ENCODE measurements at places on chromosomes 6 and 20.

- DNase-seq, result no peak
Measured at GRCh38 chr6:24076011-24076410, 50.0 kb upstream of the NRSN1 start.

- DNase-seq, result no peak
Measured at GRCh38 chr20:3698591-3699001, 13.8 kb downstream of the SIGLEC1 start.

DNA sequence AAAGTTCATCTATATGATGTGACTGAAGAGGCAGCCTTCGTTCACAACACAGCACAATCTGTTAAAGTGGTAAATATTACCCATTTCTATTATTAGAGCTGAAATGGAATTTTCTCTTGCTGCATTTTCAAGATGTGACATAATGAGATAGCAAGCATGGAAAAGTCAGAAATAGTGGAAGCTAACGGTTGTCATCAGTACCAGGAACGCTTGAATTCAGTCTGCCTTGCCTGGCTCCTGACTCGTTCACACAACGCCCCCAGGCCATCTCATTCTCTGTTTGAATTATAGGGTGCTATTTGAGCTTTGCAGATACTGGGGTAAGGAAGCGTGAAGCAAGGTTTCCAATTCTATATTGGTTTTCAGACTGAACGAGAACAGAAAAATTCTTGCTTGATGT, 116.5 kb upstream of the MAP3K7 start:
- no peak for DNase-seq

DNA sequence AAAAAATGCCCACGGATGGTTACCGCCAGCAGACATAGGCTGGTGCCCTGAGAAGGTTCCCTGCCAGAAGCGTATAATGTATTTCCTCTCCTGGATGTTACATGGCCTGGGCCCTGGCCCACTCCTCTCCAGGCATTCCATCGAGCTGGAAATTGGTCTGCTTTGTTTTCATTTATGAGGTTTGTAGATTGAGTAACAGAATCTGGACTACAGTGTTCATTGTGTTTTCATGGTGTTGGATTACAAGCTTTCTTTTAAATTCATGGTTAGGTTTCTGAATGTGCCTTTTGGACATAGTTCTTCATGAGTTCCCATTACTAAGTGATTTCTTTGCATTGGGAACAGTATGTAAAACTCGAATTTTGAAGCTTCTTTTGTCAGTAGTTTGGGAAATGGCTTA, 6.4 kb downstream of the TIAM2 start:
- no peak for DNase-seq

DNA sequence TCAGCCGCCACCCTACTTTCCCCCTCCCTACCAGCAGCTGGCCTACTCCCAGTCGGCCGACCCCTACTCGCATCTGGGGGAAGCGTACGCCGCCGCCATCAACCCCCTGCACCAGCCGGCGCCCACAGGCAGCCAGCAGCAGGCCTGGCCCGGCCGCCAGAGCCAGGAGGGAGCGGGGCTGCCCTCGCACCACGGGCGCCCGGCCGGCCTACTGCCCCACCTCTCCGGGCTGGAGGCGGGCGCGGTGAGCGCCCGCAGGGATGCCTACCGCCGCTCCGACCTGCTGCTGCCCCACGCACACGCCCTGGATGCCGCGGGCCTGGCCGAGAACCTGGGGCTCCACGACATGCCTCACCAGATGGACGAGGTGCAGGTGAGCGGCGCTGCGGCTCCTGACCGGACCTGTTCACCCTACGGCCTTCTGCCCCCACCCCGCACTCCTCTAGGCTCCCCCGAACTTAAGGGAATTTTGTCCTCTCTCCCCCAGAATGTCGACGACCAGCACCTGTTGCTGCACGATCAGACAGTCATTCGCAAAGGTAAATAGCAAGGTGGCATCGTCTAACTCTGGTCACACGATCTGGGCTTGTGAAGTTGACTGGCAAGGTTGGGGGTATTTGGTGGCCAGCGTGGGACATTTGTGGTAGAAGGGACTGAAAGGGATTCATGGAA, 2.3 kb downstream of the TFAP2C start:
- no peak for DNase-seq

DNA sequence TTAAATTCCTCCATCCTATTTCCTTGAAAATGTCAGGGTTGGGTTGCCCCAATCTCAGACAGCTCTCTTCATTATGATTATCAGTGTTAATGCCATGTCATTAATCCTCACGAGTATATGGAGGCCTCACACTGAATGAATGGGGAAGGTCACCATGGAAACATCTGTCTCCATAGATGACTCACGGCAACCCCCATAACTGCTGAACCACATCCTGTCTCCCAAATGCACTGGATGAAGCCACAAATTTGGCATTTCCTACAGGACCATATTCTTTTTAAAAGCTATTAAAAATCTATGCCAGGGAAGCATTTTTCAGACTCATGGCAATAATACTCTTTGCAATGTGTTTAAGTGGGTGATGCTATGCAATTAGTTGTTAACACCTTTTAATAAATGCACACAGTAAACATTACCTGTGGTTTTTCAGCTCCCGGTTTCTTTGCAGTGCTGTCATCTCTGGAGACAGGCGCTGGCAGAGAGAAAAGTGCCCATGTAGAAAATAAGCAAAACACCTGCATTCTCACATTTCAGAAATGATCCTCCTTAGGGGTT, 80.1 kb upstream of the PTPRK start:
- no peak for DNase-seq

DNA sequence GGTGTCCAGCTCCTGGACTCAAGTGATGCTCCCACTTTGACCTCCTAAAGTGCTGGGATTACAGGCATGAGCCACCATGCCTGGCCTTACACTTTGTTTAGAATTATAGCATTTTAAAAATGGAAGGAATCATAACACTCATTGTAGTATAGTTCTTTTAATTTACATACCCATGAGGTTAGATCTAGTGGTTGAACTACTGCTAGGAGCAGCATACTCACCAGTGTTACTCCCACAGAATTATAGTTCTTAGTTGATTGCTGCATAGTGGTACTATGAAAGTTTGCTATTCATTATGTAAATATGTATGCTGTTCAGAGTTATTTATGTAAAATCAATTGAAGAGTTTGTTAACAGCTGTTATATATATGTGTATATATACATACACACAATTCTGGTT, 85.4 kb downstream of the MYO6 start:
- DNase-seq, result no peak

DNA sequence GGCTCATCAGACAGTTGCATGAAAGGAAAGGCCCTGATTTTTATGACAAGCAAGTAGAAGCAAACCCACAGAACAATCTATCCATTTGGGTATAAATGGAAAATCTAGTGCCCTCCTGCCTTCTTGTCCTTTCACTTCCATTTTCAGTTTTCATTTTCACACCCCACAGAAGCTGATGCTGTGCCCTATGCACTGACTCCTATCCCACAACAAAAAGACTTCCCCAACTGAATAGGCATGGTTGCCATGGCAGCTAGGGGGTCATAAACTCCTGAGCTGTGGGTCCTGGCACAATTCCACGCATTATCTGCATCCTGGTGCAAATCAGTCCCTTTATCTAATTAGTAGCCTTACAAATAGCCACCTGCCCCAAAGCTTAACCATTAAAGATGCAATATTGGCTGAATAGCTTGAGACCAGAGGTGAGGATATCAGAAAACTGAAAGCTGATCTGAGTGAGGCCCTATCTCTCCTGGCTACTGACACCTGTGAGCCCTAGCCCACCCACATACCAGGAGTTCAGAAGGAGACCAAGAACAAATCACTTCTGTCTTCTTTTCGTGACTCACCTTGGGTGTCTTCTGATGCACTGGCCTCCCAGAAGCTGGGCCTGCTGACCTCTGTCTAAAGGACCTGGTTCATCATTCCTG, 34.9 kb upstream of the HEY2 start:
- DNase-seq, result no peak

DNA sequence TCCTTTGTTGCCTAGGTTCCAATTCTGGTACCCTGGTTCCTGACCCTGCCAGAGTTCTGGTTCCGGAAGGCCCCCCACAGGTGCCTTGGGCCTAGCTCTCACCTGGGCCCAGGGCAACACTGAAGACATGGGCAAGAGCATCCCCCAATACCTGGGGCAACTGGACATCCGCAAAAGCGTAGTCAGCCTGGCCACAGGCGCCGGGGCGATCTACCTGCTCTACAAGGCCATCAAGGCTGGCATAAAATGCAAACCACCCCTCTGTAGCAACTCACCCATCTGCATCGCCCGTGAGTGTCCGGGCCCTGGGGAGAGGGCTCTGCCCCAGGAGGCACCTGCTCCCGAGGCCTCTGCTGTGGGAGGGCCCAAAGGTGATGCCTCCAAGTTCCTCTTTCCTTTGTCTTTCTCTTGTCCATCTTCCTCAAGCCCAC, at the start of gene ARMC12:
ARMC12 (plus strand) TSS at position 51 of the 431 bp plus-strand sequence; CDS start at position 128, 77 bp downstream.
- DNase-seq, result no peak

- DNase-seq, result no peak
Measured at GRCh38 chr6:111377558-111378120, 105.4 kb downstream of the REV3L start.

DNA sequence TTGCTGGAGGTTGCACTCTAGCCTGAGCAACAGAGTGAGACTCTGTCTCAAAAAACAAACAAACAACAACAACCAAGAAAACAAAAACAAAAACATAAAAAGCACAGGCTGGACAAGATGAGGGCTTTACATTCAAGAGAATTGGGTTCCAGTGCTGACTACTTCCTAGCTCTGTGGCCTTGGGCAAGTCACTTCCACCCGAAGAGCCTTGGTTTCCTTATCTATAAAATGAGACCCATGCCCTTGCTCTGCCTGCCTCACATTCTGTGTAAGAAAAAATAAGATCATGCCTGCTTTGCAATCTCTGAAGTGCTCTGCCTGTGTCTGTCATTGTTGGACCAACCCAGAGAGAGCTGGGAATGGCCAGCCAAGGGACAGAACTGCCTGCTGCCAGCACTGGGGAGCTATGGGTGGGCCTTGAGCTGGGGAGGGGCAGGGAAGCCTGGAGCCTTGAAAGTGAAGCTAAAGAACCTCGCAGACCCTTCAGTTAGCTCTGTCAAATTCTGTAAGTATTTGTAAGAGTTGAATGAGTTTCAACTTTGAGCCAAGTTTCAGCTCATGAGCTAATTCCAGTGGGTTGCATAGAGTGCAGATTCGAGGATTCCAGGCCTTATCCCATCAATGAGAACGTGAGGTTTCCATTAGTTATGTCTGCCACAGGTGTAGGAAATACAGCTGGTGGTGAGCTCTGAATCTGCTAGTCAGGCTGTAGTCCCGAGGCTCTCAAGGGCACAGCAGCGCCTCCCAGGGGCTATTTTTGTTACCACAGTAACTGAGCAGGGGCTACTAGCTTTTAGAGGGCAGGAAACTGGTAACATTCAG, 93.2 kb downstream of the DLGAP4 start:
- DNase-seq, result no peak
